ENCODE measurements at places on chromosomes 16 and 17.

DNA sequence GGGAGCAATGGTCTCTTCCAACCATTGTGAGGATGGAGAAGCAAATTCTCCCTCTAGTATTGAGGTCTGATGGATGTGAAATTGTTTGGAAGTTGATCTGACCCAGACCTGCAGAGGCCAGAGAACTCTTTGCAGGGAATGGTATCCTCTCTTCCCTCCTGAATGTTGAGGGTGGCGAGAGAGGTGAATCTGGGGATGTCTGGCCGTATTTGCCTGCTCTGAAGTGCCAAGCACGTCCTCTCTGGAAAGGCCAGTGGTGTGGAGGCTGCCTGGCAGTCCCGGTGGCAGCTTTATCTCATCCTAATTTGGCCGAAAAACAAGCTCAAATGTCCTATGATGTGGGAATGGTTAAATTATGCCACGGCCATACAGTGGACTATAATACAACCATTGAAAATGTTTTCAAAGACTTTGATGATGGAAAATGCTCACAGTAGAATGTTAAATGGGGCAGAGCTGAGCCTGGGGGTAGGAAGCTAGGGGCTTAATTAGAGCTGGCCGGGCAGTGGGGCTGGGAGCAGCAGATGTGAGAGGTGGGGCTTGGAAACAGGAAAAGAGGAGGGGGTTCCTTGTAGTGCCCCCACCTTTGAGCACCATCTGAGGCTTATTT, 30.8 kb downstream of the WSCD1 start:
- DNase-seq, result no peak

- DNase-seq, result no peak
Measured at GRCh38 chr17:9670596-9670995, 25.3 kb downstream of the USP43 start.

DNA sequence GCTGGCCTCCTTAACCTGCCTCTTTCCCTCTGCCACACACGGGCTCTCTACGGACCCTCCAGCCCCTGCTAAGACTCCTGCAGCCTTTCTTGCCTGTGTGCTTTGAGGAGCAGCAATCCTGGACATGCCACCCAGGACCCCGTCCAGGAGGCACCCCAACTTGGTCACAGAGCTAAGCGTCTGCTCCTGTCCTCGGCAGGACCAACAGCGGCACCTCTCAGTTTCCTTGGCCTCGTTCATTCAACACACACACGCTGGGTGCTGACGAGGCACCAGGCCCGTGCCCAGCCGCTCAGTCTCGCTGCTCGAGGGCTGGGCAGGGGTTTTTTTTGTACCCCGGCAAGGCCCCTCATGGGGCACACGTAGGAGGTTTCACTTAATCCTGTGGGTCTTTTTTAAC, 15.2 kb downstream of the RPH3AL start:
- DNase-seq, result no peak

- DNase-seq, result no peak
Measured at GRCh38 chr16:30555315-30556124, 2.7 kb downstream of the ZNF764 start.

DNA sequence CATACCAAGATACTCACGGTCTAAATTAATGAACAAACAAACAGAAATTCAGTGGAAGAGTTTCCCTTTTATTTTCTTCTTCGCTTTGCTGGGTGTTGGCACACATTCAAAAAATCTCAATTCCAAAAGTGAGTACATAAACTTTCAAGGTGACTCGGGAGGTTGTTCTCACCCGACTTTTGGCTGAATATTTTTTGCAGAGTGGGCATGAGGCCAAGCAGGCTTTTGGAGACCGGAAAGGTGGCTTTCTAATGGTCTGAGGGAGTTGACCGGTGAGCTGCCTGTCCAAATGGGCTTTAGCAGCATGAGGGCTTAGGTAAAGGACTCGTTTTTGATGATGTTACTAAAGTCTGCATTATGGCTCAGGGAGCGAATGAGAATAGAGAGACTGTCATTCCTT, 318.7 kb downstream of the CPPED1 start:
- no peak for DNase-seq

DNA sequence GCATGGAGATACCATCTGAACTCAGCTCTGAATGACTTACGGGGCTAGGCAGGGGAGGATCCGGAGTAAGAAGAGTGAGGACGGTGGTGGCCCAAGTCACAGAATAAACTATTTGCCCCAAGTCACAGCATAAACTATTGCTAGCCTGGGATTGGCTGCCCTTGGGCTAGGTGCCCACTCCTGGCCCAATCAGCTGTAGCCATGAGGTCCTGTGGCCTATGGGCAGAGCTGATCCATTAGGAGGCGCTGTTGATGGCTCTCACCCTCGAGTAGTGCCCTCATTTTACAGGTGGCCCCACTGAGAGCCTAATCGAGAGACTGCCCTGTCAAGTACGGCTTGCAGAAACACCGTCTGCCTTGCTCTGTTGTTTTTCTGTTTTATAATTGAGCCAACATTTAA, 62.3 kb upstream of the ZNF423 start:
- DNase-seq, result no peak

GRCh38 chr17:63826468-63827001, 696 bp upstream of the PSMC5 start:
- DNase-seq, result no peak

DNA sequence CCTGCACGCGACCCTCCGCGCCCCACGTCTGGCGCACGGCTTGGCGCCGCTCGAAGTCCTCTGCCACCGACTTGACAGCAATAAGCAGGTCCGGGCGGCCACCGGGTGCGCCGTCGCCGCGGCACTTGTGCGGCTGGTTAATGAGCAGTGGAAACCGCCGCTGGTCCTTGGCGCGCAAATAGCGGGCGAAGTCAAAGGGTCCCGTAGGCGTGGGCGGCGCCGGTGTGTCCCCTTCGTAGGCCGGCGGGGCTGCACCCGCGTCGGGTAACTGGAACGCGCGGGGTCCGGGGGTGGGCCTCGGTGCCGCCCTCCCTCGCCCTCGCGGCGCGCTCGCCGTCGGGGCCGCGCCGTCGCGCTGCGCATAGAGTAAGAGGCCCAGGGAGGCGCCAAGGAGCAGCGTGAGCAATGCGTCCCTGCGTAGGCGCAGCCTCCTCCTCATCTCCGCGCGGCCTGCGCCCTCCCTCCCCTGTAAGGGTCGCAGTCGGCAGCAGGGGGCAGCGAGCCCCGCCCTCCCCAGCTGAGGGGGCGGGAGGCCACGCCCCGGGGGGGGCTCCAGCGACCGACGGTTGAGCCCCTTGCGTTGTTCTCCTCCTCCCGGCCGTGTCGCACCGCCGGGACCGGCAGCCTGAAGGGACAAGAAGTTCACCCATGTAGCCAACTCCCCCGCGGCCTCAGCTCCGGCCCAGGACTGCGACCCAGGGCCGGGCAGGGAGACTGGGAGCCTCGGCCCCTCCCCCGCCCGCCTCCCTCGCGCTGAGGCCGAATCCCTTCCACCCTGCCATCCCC, 558 bp downstream of the B3GNT9 start:
- DNase-seq, result no peak

- no peak for DNase-seq
Measured at GRCh38 chr16:2044541-2044940, 3.1 kb downstream of the NTHL1 start.

DNA sequence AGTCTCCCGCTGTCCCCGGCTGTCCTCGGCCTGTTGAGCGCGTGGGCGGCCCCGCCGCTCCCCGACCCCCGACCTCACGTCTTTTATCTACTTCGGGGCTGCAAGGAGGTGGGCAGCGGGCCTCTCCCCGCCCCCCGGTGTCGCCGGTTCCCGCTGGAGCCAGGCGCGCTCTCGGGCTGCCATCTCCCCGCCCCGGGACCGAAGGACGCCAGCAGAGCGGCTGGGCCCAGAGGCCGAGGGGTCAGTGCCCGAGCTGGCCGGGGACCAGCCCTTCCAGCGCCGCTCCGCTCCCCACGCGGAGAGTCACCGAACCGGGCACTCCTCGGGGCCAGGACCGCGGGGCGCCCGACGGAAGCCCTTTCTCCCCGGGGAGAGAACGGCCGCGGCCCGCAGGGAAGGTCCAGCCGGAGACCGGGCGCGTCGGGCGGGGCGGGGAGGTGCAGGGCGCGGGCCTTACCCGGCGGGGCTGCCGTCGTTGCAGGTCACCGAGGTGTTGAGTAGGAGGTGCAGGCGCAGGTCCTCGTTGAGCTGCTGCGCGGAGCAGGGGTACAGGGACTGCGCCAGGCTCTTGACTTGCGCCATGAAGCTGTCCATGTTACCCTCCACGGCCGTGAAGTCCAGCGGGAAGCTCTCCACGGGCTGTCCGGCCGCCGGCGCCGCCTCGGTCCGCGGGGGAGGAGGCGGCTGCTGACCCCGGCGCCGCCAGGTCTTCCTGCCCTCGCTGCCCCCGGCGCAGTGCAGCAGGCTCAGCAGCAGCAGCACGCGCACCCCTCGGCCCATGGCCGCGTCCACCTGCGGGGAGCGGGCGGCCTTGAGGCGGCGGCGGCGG, 643 bp downstream of the NOTUM start:
- DNase-seq, result no peak

DNA sequence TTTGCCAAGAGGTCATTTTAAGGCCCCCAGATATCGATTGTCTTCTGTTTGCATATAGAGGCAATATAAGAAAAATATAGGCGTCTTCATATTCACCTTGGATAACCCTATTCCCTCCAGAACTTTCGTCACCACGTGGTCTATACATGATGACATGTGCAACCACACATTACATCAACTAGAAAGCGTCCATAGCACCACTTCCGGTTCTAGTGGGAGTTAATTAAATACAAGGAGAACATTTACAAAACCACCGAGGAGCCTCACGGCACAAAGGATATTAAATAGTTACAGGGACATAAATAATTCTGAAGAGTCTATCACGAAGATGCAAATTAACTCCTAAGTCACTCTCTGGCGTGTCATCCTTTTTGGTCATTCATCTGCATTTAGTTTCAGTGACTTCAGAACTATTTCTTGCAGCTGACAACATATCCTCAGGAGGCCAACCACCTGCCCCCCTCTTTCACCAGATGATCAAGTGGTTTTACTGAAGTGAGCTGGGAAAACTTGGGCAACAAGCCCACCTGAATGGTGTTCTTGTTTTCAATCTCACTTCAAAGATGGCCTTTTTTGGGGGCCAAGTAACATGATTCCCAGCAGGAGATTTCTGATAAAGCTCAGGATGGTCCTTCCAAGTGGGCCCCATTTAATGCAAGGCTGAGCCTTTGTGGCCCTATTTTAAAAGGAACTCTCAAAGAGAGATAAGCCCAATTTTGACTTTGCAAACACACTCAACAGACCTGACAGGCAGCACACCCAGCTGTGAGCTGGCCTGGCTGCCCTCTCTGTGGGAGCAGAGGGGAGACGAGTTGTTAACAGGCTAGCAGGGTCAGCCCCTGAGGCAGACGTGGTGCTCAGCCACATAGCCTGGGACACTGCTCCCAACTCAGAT, 15.3 kb downstream of the CMTM3 start:
- DNase-seq, result peak; percentile 89

GRCh38 chr17:6377906-6378305, 57.0 kb downstream of the AIPL1 start:
- DNase-seq, result no peak

DNA sequence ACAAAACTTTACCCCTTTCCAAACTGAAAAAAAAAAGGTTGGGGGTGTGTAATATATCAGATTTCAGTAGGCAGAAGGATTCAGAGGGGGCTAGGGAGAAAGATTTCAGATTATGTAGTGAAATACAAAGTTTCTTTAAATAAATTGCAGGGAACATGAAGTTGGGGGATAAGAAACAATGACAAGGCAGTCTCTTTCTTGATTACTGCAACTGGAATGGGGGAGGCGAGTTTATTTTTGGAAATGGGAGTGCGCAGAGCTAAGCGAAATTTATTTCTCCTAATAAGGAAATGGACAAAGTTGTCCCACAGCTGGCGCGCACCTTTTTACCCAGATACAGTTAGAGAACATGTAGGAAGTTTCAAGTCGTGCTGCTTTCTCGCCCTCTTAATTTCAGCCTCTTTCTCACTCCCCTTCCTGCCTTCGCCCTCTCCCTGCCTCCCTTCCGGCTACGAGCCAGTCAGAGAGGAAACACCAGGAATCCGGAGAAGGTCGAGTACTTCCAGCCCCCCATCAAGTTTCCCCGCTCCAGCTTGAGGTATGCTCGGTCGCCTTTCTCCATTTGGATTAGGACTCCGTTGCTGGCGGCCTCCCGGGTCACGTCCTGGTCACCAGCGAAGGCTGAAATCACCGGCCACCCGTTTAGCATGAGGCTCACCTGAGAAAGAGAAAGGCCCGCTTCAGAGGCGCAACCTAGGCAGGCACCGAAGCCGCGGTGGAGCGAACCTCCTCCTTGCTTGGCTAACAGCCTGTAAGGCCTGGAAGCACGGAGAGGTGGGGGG, 2.5 kb downstream of the CBLN1 start:
- no peak for DNase-seq

- no peak for DNase-seq
Measured at GRCh38 chr17:78905116-78905515, 2.1 kb upstream of the CEP295NL start.

All from skeletal muscle cell (primary cell).